ENCODE measurements at places on chromosomes 7 and 10.

DNA sequence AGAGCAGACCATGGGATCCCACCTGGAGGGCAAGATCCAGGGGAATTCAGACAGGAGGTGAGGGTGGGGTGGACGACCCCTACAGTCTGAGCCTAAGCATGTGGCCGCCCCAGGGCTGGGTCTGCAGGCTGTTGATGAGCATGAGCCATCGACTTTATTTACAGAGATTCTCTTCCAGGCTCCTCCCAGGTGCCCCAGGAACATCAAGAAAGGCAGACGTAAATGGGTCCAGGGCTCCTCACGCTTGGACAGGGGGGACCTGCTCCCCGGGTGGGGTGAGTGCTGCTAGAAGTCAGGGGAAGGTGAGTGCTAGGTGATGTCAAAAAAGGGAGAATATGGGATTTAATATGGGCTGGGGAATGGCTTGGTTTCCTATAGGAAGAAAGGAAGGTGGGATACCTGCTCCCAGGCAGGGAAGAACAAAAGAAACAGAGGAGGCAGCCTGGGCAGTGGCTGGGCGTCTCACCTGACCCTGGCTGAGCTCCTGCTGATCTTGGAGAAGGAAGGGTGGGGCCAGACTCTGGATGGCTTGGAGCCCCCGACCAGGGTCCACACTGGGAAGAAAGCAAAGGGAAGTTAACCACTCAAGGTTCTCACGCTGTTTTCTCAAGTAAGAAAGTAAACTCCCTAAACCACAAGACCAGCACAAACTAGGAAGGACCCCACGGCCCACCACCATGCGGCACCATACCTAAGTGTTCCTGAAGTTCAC lies 162.1 kb upstream of the SHH start:
- DNase-seq: no peak

DNA sequence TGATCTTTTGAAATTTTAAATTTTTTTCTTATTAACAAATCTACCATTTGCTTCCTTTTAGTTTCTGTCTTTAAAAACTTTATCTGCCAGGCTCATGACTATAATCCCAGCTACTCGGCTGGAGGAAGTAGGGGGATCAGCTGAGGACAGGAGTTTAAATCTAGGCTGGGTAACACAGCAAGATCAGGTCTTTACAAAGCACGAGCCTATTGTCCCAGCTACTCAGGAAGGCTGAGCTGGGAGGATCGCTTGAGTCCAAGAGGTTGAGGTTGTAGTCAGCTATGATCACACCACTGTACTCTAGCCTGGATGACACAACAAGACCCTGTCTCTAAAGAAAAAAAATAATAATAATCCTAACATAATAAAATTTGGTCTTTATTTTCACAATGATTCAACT lies 17.5 kb downstream of the DPY19L1 start:
- DNase-seq: no peak

DNA sequence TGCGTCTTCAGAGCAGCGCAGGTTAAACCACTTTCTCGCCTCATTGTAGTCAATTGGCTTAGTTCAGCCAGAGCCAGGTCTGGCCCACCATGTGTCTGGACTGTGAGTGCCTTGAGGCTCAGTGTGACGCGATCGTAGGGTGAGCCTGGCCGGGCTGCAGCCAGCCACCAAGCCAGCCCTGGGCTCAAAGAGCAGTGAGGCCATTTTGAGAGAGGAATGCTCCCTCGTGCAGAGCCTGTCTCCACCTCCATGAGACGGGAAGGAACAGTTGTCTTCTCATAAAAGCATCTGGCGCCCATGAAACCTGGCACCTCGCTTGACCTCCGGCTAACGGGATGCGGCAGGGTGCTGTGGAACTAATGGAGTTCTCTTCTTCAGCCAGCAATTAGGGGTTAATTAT lies 34.5 kb downstream of the LHPP start:
- no peak for DNase-seq

- DNase-seq: no peak
Observed at GRCh38 chr10:109737626-109738025, 185.7 kb downstream of the XPNPEP1 start.

- no peak for DNase-seq
Observed at GRCh38 chr7:125934955-125935354, 1005.3 kb upstream of the POT1 start.

DNA sequence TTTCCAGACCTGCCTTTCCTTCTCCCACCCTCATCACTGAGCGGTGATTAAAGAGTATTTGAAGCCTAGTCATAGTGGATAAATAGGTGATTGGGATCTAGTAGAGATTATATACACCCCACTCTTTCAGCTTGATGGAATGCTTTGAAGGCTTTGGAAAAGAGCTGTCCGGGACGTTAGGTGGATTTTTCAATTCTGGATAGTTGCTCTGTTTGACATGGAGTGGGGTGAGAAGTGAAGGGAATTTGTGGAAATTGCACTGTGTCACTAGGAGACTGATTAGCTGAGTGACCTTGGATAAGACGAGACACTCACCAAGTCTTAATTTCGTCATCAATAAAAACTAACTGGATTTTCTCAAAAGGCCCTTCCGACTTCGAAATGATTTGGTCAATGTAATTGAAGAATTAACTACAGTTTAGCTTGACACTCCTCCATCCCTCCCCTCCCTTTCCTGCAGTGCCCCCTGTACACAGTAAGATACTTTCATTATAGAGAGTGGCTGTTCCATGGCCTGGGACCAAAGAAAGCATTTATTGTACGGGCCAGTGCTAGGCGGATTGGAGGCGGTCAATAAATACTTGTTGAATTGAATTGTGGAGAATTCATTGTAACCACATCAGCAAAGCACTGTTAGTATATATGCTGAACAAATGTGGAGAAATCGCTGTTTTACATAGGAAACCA lies 962 bp downstream of the ZKSCAN1 start:
- DNase-seq: no peak

DNA sequence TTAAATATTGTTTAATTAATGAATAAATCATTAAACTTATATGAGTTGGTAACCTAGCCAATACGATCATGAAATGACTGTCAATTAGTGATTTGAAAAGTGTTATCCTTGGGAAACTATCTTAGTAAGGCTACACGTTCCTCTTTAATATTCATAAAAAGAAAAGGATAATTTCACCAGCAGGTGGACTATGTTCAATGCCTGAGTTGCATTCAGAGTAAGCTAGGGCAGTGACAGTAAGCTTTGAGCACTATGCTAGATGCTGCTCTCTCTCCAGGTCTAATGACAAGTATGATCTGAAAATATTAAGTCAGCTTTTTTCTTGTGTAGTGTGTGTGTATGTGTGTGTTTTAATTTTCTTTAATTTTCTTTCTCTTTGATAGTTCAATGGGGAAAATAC lies 486.3 kb upstream of the PCDH15 start:
- no peak for DNase-seq

DNA sequence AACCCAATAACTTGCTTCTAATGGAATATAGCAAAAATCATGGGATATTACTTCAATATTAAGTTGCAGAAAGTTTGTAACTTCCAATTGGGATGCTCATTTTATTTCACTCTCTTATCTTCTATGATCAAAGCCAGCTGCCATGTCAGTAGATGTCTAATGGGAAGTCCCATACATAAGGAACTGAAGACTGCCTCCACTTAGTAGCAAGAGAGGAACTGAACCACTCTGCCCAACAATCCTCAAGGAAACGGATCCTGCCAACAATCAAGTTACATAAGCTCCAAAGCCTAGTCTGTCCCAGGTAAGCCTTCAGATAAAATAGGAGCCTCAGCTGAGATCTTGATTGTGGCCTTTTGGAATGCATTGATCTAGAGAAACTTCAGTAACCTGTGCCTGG lies 431.5 kb upstream of the PCDH15 start:
- DNase-seq: no peak

DNA sequence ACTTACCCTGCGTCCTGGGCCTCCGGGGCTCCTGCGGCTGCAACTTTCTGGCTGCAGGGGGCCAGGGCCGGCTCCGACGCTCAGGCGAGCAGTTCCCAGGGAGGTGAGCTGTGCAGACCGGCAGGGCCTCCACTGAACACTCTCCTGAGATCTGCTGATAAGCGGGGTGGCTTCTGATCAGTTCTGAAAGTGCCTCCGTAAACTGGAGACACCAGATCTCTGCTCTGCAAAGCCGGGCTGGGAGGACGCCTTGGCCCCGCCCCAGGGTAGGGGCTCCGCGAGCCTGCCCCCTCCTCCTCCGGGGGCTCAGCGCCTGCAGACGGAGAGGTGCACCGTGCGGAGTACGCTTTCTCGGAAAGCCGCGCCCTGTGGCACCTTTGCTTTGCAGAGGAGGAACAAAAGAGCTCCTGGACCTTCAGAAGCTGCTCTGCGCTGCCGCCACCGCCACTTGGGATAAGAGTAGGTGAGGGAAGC lies 141.3 kb upstream of the VKORC1L1 start:
- DNase-seq: no peak

DNA sequence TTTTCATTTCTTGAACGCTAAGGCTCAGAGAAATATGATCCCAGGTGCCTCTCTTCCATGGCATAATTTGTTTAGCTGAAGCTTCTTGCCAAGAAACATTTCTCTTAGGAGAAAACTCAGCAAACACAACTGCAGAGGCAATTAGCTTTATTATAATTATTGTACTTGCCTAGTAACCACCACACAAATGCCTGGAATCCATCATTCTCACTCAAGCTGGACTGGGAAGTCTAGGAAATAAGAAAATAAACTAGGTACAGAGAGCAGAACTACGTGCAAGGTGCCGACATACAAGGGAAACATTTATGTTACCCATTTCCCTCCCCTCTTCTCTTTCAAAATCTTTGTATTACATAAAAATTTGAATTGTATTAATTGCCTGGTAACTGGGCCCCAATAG lies 15.1 kb downstream of the SLC35B4 start:
- DNase-seq: no peak

GRCh38 chr10:90579602-90580242 lies 278.1 kb downstream of the HTR7 start:
- DNase-seq: no peak

DNA sequence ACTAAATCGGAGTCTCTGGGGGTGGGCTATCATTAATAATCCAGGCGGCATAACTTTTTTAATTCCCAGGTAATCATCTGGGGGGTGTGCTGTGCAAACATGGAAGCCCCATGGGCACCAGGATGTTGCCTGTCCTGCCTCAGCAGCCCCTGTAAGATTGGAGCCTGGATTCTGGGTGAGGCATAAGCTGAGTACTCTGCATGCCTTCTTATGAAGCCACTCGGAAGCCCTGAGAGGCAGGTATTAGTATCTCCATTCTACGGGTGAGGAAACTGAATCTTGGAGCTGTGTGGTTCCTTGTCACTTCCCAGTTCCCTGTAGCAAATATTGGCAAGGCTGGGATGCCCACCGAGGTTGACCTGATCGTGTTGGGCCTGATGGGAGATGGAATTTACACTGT lies 7.4 kb upstream of the OPN4 start:
- DNase-seq: no peak

DNA sequence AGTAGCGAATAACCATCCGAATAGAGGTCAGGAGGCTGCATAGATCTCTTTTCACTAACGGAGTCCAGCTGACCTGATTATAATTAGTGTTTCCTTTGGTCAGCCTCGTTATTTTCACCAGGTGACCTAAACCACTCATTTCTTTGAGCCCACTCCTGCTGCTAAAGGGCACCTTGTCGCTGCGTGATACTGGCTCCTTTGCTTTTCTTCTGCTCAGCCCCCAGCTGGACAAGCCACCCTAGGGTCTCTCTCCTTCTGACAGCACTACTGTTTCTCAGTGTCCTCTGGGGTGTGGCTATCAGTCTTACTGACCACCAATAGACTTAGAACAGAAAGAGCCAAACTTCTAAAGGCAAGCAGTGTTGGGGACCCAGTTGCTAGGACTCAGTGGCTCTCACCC lies 2.7 kb upstream of the IGFBP3 start:
- no peak for DNase-seq

GRCh38 chr10:36351159-36351558 lies 709.1 kb upstream of the FZD8 start:
- DNase-seq: no peak

GRCh38 chr7:18855796-18856195 lies 261.6 kb downstream of the TWIST1 start:
- DNase-seq: no peak

GRCh38 chr10:27568196-27569175 lies 64.4 kb downstream of the RAB18 start:
- no peak for DNase-seq

Data from left cardiac atrium (tissue), 4 donors.